ENCODE measurements at places on chromosomes 6 and 20.

- no peak for DNase-seq
Observed at GRCh38 chr20:38692436-38693411, 31.6 kb upstream of the SLC32A1 start.

DNA sequence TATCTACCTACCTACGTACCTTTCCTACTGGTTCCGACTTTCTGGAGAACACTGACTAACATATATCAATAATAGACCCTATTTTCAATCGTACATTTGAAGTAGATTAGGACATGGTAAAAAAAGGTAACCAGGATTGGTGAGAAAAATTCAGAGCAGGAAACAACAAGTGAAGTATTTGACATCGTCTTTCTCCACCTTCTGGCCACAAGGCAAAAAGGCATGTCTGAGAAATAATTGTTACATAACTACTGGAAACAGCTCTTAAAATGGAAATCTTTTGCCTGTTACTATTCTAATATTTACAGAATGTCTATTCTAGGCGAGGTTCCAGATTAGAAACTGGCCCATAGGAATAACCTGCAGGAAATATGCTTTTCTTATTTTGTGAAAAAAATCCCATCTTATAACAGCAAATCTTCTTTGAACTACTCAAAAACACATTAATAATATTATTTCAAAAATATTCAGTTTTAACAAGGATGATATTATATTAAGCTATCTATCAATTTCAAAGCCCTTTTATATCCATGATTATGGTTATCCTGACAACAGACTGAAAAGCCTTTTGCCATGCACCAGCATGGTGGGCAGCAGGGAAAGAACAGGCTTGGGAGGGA, 80.8 kb downstream of the RCAN2 start:
- DNase-seq: no peak

- no peak for DNase-seq
Observed at GRCh38 chr20:63127700-63128364, 88.1 kb downstream of the YTHDF1 start.

DNA sequence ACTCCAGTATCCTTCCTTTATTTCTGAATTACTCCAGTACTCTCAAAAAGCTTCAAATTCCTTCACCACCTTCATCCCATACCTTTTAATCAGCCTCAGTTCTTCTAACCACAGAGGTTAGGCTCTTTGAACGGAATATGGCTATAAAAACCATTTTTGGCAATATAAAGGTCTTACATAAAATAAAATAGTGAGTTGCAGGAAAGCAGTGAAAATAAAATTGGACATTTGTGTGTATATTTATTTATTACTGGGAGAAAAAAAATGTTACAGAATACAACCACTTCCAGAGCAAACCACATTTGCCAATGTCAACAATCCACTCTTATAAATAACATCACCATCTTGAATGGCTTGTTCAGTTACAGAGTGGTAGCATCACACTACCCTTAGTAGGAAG, 7.7 kb downstream of the HDDC2 start:
- no peak for DNase-seq

DNA sequence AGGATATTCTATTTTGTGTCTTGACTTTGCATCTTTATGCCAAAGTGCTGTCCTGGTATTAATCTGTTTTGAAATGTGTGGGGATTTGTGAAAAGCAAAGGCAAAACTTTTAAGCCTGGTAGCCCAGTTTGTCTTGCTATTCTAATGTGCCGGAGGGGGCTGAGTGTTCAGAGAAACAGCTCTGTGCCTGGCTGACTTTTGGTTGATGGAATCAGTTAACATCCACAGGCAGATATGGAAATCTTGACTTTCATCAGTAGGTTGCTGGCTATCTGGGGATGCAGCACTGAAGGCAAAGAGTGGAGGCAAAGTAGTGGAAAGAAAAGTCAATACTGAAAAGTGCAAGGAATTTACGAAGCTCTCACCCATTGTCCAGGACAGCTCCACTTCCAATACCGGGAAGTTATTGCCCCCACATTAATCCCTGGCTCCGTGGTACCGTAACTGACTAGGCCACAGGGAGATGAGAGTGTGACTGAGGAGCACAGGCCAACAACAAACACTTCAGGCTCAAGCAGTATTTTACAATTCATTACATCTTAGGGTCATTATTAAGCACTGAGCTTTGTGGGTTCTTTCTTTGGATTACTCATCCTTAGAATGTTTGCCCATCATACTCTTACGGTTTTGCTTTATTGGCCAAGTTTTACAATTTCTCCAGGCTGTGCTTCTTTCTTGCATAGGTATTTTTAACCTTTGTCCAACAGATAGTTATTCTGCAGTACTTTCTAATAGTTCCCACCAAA, 164.6 kb downstream of the MTFR2 start:
- DNase-seq: no peak

DNA sequence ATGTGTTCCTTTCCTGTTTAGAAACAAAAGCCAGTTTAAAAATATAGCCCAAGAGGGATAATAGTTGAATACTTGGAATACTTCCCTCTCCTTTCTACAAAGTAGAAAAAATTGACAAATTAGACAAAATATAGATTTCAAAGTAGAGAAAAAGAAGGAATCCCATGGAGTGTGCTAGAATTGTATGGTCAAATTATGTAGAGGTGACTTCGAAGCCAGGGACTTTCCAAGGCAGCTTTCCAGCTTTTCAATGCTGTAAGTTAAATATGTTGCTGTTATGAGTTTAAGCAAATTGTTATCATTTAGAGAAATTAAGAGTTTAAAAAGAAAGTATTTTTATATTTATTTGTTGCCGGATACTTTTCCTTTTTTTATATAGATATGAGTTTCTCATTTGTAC, 415.5 kb upstream of the OPRM1 start:
- DNase-seq: no peak

GRCh38 chr6:52946306-52946705, 36.8 kb upstream of the GSTA3 start:
- no peak for DNase-seq

DNA sequence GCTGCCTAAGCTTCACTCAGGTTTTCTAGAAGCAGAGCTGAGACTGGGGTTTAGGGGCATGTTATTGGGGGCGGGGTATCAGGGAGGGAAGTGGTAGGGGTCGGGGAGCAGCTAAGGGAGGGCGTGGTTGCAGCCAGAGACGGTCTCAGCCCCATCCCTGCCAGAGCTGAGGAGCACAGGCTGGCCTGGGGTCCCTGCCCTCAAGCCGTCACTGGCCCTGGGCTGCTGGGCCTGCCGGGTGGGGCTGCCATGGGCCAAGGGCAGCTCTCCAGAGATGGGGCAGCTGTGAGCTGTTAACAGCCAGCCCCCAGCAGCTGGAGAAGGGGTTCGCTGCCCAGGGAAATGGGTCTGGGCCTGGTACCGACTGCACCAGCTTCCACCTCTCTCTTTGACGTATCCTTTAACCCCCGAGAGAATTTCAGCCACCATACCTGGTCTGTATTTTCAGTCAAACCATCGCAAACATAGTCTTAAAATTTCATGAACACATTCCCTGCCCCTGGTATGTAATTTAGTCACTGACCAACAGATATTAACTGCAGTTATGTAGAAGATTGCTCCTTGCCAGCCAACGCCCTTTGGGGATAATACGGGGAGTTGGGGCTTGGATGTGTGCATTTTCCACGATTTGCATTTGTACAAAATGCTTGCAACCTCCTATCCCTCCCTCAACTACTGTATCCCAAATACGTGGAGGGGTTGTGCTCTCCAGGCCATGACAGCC, 253.4 kb downstream of the TAF4 start:
- DNase-seq: no peak

DNA sequence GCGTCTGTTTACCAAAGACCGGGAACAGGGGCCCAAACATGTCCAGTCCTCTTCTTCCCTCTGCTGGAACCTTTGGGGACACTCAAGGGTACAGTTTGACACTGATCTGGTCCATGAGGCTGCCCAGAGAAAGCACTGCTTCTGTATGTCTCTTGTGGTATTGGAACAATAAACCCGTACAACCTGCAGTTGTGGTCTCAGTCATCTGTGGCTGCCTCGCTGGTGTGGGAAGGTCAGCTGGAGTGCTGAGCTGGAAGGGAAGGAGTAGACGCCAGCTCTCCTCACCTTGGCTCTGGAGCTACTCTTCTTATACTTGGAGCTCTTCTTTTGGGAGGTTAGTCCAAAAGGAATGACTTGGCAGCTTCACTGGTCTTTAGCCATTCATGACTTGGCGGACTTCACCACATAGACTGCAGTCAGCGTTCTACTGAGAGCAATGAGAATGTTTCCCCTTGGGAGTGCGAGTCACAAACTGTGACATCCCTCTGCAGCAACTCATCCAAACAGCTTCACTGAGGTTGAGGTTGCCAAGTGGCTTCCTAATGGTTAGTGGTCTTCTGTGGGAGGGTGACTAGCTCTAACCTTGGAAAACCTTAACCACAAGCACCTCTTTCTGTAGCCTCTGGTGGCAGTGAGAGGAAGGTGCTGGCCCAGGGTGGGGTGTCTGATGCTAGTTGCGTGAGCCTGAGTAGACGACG, 81.2 kb downstream of the ASXL1 start:
- peak; percentile 59 for DNase-seq

GRCh38 chr6:491233-491632, 99.7 kb downstream of the IRF4 start:
- no peak for DNase-seq

DNA sequence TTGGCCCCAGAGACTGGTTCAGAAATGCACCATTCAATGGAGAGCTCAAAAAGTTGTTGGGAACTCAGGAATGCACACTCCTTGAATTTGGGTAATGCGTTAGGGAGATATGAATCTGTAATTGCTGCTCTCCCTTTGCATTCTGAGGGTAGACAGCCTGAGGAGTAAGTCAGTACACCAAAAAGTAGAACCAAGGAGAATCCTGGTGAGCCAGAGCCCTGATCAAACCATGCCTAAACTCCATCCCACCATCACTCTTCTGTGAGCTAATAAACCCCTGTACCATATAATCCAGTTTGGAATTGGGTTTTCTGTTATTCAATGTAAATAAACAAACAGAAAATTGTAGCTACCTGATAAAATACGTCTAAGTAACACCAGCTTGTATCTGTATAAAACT, 90.2 kb downstream of the KIF16B start:
- no peak for DNase-seq

GRCh38 chr6:118843685-118844390, 50.1 kb upstream of the ASF1A start:
- no peak for DNase-seq

DNA sequence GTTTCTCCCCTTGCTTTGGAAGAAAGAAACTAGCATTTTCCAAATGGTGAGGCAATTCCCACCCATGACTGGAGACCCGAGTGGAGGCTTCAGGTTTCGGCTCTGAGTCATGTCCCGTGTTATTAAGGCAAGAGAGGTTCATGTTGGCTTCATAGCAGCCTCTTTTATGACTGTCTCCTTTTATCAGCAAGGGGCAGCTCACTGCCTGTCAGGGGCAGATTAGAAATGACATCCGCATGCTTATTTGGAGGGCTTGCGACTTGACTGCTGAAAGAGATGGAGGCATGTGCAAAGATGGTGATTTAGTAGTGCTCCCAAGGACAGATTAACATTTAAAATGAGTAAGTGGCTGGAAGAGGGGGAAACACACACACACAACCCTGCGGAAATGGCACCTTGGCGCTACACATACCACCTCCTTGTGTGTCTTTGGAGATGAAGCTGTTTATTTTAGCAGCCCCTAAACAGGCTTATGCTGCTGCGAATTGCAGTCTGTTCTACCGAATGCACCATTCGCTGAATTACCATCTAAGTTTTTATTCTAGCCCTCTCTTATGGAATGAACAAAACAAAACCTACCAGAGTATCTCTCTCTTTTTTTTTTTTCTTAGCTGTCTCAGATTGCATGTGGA, 52.1 kb upstream of the VSTM2L start:
- no peak for DNase-seq

GRCh38 chr20:38320221-38320620, 16.3 kb downstream of the BPI start:
- no peak for DNase-seq

DNA sequence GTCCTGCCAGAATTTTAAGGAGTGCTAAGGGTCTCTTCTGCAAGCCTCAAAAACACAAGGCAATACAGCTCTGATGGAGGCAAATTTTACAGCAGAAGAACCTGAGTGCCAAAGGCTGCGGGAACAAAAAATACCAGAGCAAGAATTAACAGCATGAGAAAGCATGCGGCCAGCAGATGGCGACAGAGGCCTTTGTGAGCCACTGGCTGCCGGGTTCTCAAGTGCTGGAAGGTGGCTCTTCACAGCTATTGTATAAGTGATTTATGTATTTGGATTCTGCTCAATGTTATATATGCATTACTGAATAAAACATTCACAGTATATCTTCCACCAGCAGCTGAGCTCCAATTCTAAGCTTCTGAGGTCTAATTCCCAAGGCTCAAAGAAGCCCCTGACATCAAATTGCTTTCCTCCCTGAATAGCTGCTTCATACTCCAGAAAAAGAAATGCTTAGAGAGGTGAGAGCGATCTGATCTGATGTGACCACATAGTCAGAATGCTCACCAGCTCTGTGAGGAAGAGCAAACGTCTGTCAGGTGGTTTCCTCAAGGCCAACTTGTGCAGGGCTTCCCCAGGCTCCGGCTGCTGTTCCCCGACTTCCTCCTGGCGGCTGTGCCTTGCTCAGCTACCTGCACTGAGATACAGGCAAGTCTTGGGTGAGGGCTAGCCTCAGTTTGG, 58.6 kb downstream of the PPP1R3G start:
- peak; percentile 90 for DNase-seq

DNA sequence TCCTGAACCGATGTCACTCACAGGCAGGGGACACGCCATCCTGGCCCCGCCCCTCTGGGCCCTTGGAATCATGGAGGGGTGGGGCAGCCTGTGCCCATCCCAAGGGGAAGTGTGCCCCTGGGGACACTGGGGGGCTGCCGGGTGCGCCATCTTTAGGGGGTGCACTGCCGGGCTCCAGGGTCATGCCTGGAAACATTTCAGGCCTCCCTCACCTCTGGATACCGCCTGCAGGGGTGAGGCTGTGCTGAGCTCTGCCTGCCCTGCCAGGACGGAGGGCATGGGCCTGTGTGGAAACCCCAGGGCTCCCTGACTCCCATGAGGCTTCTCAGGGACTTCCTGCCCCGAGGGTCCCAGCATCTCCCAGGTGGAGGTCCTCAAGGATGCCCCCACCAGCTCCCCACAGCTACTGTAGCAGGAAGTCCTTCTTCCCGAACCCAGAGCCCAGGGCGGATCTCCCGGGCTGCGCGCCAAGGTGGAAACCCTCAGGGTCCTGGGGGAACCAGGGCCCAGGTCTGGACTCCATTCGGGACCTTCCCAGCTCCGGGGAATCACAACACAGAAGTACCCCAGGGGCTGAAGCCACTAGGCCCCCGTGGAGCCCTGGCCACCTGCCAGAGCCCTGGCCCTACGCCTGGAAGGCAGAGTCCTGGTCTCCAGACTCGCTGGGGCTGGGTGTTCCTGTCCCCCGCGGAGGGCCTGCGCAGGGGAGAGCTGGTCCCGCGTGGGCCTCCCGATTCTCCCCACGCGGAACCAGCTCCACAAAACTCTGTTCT, 15.6 kb downstream of the CHRNA4 start:
- no peak for DNase-seq
